HFF-Myc (cell line): ENCODE measurements at places on chromosomes 11 and 22.
A peak's percentile ranks its signal among the peaks of the same experiment; 100 is the strongest.

- no peak for DNase-seq
These were observed 7.1 kb downstream of the TPCN2 start for GRCh38 chr11:69055598-69056516.

DNA sequence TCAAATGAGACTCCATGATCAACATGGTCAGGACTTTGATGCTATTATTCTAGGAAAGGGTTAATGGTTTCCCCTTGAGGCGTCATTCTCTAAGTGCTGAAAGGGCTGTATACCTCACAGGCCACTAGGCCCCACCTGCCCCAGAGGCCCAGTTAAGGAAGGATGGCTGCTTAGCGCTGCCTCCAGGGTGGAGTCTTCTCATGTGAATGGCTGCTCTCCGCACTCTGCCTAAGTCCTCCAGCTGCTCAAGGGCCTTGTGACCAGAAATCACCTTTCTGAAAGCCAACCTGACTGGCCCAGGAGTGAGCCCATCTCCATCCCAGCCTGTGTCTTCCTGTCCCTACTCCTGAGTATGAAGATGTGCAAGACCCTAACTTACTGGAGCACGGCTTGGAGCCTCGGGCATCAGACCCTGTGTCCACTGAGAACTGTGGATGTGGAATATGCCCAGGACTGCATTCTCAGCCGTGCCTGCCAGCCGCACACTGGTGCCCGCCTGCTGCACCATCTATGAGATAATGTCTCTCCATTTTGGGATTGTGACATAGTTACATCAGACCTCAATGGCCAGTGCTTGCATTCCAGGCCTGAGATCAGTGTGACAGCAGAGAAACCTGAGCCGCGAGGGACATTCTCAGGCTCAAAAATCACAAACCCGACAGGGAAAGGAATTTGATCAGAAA, 51.0 kb downstream of the SNX19 start:
- DNase-seq, result no peak

- DNase-seq, result no peak
These were observed 590.2 kb upstream of the LRRC4C start for GRCh38 chr11:42049650-42050049.

DNA sequence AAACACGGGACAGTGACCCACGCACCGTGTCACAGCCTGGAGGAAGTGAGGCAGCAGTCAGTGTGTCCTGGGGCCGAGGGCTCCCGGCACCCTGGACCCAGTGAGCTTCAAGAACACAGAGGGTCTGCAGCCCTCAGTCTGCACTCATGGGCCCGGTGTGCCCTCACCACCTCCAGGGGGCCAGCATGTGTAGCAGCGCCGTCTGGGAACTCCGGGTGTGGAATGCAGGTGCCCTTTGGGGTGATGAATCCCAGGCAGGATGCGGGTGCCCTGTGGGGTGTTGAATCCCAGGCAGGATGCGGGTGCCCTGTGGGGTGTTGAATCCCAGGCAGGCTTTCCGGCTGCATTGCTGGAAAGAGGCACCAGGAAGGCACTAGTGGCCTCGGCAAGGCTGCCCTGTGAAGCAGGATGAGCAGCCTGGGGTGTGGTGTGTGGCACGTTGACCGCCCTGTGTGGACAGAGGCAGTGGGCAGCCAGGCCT, 1399.9 kb downstream of the BRD1 start:
- no peak for DNase-seq

DNA sequence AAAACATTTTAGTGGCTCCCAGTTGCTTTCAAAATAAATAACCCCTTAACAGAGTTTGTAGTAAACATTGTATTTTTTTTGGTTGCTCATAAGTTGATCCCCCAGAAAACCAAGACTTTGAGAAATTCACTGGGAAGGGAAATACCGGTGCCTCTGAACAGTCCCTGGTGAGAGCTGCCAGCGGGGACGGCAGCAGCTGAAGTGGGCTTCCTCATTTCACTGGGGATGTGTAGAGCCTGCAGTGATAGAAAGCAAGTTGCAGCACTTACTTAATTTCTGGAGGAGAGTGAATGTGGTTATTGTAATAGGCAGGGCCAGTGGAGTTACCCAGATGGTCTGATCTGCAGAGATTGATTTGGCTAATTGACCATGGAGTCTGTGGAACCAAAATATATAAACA, 18.6 kb upstream of the MCHR1 start:
- DNase-seq, result no peak

DNA sequence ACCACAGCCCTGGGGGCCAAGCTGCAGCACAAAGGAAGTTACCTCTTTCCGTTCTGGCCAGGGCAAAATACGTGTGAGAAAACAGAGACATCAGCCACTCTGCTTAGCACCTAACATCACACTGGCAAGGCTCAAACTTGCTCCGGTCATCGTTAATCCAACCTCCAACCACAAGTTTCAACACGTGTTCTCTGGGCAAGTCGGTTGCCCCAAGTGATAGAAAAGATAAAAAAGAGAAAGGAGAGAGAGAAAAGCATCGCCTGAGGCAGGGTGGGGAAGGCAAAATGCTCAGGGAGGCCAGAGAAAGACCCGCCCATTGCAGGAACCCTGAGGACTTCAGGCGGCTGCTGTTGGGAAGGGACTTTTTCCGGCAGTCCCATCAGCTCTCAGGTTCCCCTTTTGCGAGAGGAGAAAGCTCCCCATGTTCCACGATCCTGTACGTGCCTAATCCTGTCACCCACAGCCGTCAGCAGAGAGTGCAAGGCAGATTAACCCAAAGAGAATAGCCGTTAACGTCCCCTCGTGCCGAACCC, 18.5 kb upstream of the B4GALNT4 start:
- DNase-seq, result no peak

DNA sequence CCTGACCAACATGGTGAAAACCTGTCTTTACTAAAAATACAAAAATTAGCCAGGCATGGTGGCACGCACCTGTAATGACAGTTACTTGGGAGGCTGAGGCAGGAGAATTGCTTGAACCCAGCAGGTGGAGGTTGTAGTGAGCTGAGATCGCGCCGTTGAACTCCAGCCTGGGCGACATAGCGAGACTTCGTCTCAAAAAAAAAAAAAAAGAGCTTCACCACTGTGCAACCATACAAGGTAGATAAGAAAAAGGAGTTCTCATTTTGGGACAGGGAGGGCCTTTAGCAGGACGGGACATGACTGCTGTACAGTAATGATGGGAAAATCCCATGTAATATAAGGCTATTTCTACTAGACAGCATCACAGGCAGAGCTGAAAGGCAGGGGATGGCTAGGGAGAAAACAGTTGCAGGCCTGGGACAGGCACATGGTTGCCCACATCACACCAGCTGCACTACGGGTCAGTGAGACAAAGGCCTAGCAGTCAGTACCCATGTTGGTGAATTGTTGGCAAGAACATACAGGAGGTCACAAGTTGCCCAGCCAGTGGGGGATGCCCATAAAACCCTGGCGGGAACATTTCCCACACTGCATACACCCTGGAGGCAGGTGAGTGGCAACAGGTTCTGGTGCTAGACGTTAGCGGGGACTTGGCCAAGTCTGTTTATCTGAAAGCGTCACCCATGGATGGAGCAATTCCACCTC, 5.4 kb downstream of the TANGO2 start:
- DNase-seq, result no peak

GRCh38 chr11:94507485-94507884, 4.8 kb upstream of the C11orf97 start:
- DNase-seq, result no peak

- peak; percentile 63 for DNase-seq
These were observed 725.5 kb downstream of the METTL15 start for GRCh38 chr11:28833670-28834069.

DNA sequence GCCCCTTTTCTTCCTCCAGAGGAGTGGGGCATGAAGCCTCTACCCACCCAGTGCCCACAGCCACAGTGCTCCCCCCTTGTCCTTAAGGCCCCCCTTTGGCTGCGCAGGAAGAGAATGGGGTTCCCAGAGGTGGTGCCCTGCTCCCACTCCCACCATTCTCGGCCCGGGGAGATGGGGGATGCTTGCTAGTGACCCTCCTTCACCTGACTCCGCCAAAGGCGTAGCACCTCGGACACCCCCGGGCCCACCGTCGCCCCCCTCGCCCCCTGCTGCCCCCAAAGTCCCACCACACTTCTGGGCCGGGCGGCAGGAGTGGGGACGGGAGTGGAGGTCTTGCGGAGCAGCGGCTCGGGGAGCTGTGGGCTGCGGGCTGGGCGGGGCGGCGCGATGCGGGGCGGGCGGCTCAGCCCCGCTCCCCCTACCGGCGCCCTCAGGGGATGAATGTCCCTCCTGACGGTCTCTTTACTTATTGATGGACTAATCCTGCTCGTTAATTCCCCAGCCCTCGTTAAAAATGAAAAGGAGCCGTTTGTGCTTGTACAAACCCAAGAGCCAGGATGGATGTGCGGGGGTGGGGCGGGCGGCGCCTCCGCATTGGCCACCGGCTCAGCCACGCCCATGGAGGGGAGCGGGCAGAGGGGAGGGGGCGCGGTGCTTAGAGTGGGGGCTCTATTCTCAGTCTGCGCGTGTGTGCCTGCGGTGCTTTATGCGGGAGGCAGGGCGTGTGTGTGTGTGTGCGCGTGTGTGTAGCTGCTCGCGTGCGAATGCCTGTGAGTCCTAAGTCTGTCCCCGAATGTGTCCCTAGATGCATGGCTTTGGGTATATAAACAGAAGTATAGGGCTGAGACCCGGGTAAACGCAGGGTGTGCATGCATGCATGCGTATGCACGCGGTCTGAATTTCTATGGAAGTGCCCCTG, 25.6 kb downstream of the SYT7 start:
- no peak for DNase-seq

GRCh38 chr11:59615637-59616395, at the start of gene OSBP:
TSS of gene OSBP (minus strand) at chr11:59615774. CDS start at chr11:59615664, 110 bp downstream.
- peak; percentile 100 for DNase-seq

DNA sequence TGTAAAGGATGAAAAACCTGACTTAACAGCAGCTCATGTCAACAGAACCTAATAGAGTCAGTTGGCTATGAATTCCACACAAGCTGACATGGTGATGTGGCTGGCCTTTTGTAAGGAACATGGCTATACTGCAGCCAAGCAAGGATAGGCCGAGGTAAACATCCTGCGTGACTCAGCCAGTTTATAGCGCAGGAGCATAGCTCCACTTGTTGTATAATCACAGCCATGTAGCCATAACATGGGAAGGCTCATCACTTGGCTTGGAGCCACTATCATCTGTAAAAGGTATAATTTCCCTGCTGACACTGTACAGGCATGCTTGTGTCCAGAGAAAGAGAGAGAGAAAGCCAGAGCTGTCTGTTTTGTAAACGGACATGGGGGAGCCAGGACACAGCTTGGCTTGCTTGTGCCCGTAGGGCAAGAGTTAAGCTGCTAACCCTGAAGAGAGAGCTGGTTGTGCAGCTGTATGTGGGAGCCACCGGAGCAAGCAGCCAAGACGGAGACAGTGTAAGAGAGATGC, 104.4 kb upstream of the PLET1 start:
- DNase-seq, result peak; percentile 85

DNA sequence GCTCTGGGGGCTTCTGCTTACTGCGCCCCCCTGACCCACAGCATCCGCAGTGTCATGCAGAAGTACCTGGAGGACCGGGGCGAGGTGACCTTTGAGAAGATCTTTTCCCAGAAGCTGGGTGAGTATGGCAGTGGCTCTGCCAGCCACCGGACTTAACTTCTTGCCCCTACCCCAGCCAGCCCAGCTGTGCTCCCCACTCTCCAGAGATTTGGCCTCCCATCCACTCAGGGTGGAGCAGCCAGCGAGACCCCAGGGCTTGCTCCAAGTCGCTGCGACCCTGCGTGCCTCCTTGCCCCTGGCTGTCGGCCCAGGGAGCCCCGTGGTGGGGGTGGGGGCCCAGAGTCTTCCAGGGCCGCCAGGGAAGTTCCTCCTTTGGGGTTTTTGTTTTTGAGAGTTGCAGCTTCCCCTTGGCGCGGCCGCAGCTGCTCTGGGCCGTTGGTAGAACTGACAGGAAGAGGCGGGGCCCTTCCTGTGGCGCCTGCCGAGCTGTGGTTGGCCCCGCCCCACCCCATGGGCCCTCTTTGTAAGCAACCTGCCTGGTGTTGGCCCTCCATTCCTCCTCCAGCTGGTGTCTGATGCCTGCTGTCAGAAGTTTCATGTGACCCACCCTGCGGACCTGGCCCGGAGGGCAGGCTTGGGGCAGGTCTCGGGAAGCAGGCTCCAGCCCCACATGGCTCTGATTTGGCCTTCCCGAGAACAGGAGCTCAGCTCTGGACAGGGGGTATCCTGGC, 11.1 kb downstream of the GRK2 start:
- DNase-seq, result peak; percentile 52
